Thoracic aorta (tissue), 2 donors: ENCODE measurements at places on chromosomes 2 and 18.

DNA sequence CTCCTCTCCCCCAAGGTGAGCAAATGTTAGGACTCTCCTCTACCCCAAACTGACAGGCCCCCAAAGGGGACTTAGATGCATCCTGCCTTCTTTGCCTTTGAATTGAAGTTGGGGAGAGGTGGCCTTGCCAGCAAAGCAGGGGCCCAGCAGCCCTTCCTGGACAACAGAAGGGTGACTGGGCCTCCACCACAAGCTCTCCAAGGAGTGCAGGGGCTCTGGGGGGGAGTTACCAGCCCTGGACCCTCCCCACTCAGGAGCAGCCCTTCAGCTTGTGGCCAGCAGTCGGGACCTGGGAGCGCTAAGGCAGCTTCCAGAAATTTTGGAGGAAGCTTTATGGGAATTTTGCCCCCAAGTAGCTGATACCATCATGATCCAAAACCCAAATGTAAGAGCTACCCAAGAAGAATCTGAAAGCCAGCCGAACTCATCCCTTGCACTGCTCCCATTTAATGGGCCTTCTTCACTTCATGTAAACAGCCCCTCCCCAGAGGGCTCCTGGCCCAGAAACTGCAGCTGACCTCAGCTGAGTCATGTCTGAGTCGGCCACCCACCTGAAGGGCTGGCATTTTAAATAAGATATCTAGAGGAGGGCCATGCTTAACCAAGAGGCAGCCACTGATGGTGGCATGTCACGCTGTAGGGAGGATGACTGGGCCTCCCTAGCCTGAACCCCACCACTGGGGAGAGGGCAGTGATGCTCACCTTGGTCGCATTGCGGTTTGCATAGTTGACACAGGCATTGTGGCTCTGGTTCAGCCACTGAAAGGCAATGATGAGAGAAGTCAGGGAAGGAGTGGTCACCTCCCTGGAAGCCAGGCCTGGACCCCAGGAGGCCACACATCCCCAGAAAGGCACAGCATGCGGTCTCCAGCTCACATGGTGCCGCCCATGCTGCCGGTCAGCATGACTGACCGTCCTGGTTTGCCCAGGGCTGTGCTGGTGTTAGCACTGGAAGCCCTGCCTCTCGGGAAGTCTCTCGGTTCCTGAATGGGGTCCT, 71.5 kb downstream of the SFXN5 start:
- DNase-seq = no peak

- DNase-seq = no peak
These were observed 649.9 kb upstream of the FANCL start for GRCh38 chr2:58890865-58891525.

DNA sequence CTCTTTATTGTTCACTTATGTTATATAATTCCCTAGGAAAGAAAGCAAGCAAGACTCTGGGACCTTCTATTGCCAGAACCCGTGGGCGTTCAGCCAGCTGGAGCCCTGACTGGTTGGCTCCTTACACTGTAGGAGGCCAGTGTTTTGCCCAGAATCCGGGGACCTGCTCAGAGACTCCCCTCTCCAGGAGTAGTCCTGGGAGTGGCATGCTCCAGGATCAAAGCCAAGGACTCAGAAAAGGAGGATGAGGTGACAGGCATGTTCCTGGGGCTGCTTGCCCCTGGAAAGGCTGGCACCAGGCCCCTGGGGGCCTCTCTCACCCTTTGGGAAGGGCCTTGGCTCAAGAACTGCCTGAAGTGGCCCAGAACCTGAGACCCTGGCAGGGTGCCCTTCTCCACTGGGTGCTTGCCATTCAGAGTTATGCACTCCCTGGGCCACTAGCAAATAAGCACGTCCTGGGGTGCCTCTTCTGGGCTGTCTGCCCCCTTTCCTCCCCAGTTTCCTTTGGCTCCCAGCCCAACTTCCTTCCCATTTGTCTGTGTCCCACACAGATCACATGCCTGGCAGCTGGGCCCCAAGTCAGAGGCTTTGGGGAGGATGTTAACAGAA, 19.6 kb upstream of the KIF3C start:
- peak; percentile 47 for DNase-seq

- no peak for DNase-seq
These were observed 1.8 kb upstream of the ZC3H8 start for GRCh38 chr2:112256654-112257053.

DNA sequence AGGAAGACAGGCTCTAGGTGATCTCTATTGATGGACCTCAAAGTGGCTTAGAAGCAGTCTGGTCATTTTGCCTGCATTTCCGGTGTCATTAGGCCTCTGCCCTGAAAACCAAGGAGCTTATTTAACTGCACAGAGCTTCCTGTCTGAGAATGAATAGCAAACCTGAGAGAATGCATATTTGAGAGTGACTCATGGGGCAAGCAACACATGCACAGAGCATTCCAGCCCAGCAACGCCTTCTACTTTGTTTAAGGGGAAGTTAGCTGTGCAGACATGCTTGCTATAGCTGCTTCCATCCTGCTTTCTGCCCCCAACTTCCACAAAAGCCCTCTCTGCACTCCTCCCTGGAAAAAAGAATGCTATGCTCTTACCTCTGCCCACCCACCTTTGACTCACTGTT, 232.8 kb downstream of the GRB14 start:
- no peak for DNase-seq

GRCh38 chr2:152506843-152507242, 171.9 kb downstream of the FMNL2 start:
- DNase-seq = no peak

- DNase-seq = no peak
These were observed 75.4 kb downstream of the EPC2 start for GRCh38 chr2:148719941-148720436.

- DNase-seq = no peak
These were observed 120.2 kb upstream of the OTOS start for GRCh38 chr2:240260664-240261063.

DNA sequence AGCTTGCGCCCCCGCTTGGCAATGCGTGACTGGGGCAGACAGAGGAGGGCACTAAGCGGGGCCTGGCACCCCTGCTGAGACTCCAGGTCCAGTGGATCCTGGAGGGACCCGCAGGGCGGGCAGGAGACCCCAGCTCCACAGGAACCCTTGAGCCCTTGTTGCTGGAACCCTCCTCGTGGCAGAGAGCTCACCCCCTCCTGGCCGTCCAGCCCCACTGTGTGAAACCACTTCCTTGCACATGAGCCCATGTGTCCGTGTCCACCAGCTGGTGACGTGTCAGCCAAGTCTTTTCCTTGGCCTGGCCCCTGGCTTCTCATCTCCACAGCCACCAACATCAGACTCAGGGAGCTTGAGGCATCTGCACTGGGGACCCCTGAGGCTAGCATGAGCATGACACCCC, 38.0 kb downstream of the BIN1 start:
- DNase-seq = no peak

DNA sequence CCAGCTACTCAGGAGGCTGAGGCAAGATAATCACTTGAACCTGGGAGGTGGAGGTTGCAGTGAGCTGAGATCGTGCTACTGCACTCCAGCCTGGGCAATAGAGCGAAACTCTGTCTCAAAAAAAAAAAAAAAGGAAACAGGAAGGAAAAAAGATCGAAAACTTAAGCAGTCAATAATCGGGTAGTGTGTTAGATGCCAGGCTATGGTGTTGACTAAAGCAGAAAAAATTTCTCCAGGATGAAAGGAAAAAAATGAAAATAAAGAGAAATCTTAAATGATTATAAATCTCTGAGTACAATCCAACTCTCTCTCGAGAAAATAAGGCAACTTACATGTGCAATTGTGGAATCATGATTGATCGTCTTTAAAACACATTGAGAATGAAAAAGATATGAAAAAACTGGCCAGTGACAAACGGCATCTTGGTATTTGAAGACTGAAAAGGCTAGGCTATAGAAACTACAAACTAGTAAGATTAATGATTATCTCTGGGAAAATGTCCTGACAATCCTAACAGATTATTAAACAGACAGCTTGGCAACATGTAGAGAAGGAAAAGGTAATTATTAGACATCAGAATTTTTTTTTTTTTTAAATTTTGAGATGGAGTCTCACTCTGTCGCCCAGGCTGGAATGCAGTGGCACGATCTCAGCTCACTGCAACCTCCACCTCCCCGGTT, 16.3 kb upstream of the EPHA4 start:
- DNase-seq = no peak

DNA sequence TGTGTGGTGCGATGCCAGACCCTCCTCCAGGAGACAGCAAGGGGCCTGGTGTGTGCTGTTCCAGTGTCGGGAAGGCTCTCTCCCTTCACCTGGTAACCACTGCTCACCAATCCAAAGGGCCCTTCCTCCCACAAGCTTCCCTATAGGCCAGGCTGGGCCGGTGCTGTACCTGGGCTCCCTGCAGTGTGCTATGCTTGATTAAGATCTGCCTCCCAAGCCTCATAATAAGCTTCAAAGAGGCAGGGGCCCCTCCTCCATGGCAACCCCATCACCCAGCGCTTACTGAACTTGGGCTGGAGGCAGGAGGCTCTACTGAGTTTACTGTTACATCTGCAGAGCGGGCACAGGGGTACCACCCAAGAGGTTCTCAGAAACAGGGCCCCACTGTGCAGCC, 4.5 kb upstream of the MAL start:
- no peak for DNase-seq

DNA sequence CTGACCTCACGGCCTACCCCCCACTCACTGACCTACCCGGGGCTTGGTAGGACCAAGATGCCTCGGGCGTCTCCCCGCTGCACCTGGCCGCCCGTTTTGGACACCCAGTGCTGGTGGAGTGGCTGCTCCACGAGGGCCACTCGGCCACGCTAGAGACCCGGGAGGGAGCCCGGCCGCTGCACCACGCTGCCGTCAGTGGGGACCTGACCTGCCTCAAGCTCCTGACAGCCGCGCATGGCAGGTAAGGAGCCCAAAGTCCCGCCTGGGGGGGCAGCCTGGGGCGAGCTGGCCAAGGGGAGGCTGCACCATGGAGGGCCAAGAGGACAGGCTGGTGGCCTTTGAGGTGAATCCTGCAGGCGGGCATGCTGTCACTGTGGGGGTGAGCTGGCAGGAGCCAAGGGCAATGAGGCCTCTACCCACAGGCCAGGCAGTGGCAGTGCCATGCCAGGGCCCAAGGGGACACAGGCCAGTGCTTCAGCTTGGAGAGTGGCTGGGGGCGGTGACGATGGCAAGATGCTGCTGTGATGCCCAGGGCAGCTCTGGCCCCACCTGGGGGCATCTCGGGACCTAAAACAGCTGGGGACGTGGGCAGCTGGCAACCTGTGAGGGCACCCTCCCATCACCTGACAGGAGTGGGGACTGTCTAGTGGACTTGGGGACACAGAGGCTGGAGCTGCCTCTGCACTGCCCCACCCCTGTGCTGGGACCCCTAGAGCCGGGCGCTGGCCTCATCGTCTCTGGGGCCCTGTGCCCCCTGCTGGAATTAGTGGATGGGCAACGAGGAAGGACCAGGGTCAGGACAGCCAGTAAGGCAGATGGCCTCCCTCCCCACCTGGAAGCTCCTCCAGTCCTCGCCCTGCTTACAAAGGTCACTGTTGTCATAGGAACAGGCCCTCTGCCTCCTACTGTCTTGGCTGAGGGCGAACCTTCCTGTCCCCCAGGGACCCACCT, 2.0 kb downstream of the ESPNL start:
- DNase-seq = no peak

DNA sequence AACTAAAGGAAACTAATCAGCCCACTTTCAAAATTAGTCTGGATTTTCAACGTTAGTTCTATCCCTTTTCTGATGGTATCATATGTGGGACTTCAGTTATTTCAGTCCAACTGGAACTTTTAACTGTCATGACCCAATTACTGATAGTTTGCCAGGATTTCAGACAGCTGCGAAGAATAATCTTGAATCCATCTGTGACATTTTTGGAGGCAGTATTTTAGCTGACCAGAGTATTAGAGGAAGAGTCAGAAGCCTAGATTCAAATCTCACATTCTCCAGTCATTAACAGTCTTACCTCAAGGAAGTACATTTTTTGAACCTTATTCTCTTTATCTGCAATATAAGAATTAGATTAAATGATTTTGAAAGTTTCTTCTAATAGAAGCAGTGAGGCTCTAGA, 81.3 kb downstream of the PTRHD1 start:
- DNase-seq = no peak

GRCh38 chr2:12090072-12090471, 343.6 kb downstream of the LPIN1 start:
- no peak for DNase-seq

DNA sequence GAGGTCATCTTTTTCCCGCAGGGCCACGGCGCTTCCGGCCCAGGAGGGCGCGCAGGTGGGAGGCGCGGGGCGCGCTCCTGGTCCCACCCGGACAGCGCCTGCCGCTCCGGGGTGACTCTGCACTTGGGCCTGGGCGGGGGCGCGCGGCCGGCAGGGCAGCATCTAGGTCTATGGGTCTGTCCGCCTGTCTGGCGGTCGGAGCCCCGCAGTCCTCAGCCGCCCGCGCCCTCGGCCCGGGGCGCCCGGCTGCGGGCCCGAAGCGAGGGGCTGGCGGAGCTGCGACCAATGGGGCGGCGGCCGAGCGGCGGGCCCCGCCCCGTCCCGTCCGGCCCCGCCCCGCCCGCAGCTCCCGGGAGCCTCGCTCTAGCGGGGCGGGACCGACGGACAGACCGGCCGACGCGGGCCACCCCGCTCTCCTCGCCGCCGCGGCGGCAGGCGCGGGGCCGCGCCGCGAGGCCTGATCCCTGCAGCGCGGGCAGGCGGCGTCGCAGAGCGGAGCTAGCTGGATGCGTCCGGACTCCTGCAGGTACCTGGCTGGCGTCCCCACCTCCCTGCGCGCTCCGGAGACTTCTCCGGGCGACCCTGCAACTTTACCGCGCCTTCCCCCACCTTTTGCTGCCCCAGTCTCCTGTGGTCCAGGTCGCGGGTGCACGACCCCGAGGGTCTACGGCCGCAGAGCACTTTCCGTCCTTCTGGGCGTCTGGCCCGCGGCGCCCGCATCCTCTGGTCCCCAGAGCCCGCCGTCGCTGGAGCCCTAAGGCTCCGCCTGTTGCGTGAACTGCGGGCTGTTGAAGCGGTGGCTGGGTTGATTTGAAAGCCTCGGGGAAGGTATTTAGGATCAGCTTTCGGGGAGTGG, at the start of gene KCNS3:
KCNS3 (plus strand) TSS at position 387 of the 856 bp plus-strand sequence. CDS start 52,342 bp downstream, outside the sequence.
- no peak for DNase-seq

DNA sequence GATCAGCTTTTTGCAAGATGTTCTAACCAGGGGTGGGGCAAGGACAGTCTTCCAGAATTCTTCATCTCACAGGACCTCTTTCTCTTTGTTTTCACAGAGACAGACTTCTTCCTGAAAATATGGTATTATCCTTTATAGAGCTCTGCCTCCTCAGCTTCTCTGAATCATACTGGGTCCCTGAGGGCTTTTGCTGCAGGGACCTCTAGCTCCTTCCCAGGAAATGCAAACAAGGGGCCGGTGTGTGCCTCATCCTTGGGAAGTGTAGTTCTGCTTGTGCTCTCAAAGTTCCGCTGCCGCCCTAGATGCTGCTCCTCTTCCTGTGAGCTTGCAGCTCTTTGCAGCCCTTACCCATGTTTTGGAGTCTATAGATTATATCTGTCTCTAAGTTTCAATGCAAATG, 99.5 kb upstream of the NPAS2 start:
- DNase-seq = no peak

DNA sequence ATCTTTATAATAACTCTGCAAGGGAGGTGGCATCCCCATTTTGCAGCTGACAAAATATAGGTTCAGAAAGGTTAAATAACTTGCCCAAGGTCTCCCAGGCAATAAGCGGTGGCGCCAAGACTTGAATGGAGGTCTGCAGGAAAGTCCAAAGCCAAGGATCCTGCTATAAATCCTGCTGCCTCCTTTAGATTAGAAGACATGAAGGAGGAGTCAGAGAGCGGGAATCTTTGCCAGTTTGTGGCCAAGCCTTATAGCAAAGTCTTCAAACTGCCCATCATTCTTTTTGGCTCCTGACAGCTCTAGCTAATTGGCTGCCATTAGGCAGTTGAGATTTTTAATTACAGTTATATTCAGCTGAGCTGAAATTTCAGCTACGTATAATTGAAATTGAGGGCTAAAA, 114.3 kb downstream of the C1D start:
- no peak for DNase-seq

- DNase-seq = no peak
These were observed 8.4 kb upstream of the HNRNPLL start for GRCh38 chr2:38610851-38611801.
